ENCODE measurements at places on chromosomes 2 and 18.
A peak's percentile ranks its signal among the peaks of the same experiment; 100 is the strongest.

DNA sequence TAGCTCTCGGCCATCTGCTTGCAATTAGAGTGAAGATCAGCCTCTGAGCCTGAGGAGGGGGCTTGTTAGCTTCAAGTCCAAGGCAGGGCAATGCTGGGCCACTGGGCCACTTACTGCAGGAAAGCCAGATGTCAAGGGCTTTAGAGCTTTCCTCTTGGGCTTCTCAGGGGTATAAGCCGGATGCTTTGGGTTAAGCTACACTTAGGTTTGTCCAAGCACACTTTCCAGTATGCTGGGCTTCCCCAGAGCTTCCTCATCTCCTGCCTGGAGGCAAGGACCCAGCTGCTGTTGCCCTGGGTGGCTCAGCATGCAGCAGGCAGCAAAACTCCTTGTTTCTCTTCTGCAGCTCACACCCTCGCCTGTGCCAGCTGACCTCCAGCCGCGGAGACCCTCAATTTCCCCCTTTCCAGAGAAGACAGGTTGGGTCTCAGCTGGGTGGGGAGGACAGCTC is 29.0 kb upstream of the ATOH8 start:
- peaks cover 1% of the 10 kb centered on the region for H3K27me3 ChIP-seq
- no peak overlapping the region for H3K4me3 ChIP-seq
- peaks cover 40% of the 10 kb centered on the region for H3K4me1 ChIP-seq
- no peak for DNase-seq

DNA sequence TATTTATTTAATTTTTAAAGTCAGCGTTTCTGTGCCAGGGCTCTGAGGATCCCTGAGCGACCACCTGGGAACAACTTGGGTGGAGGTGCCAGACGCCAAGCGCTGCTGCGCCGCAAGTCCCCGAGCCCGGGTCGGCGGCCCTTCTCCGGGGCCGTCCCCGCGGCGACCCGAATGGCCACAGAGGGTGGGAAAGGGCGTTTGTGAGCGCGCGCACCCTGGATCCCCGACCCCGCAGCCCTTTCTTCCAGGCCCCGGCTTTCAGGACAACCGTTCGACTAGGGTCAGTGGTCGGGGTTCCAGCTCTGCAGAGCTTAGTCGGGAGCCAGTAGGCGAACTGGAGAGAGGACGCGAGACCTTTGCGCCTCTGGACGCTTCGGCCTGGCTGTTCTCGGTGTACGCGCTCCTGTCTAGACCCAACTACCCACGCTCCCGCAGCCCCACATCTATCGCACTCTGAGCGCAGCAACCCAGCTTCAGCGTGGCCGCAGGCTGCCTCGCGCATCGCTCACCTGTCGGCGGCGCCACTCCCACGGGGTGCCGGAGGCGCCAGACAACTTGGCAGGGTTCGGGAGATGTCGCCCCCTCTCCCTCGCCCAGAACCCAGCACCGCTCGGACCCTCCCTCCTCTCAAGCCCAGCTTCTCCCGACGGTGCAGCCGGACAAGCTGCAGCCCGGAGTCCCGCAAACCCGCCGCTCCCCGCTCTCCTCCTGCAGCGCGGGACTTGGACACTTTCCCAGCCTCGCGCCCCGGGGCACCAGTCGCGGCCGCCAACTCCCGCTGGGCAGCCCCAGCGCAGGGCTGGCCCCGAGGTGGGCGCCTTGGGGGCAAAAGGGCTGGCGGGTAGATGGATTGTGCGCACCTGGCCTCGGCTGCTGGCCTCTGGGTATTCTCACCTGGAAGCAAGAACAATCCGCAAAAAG is 758 bp downstream of the LYPD1 start:
- no peak overlapping the region for H3K27ac ChIP-seq
- H3K27me3 ChIP-seq = peaks cover 8% of the 10 kb centered on the region
- H3K36me3 ChIP-seq = no peaks in the 10 kb centered on the region
- peak overlapping the region; percentile 87 for H3K4me3 ChIP-seq
- DNase-seq = no peak

- DNase-seq = peak; percentile 57
- H3K27ac ChIP-seq = no peak overlapping the region
- no peaks in the 10 kb centered on the region for H3K36me3 ChIP-seq
- no peaks in the 10 kb centered on the region for H3K4me1 ChIP-seq
Observed at GRCh38 chr18:43571078-43571689, 293.9 kb upstream of the SYT4 start.

DNA sequence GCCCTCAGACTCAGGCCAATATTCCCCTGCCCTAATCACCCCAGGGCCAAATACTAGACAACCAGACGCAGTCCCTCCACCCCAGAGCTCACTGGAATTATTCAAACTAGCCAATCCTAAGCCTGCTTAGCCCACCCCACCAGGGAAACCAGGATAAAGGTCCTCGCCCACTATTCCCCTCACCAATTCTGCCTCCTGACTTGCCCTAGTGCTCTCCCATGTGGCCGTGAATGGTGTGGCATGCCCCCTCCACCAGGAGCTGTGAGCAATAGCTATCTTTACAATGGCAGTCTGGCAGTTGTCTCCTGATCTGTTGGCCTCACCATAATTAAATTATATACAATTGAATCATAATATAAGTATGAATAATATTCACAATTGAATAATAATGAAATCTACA is 42.3 kb downstream of the FAM124B start:
- H3K4me1 ChIP-seq = no peaks in the 10 kb centered on the region
- no peaks in the 10 kb centered on the region for H3K36me3 ChIP-seq
- peaks cover 6% of the 10 kb centered on the region for H3K27me3 ChIP-seq
- H3K27ac ChIP-seq = no peak overlapping the region
- DNase-seq = no peak
- no peak overlapping the region for H3K4me3 ChIP-seq

DNA sequence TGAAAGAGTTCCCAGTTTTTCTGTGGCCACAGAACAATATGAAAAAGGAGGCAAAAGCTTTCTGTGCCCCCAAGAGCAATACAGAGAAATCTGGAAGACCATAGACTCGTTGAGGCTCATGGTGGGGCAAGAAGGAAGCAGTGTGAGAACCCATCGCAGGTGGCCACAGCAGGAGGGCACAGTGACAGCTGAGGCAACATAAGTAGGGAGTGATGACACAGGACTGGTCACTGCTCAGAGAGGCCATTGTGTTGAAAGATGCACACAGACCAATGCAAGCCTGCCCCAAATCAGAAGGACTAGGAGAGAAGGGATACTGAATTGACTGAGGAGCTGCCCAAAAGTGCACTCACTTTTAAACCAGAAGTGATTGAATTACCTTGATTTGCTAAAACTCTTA is 483.6 kb downstream of the EPHA4 start:
- no peak overlapping the region for H3K27ac ChIP-seq
- H3K27me3 ChIP-seq = peaks cover 9% of the 10 kb centered on the region
- DNase-seq = no peak

Measured in HFFc6 (cell line).